OCI-M1 (cell line): ENCODE measurements at places on chromosomes 6 and 20.

DNA sequence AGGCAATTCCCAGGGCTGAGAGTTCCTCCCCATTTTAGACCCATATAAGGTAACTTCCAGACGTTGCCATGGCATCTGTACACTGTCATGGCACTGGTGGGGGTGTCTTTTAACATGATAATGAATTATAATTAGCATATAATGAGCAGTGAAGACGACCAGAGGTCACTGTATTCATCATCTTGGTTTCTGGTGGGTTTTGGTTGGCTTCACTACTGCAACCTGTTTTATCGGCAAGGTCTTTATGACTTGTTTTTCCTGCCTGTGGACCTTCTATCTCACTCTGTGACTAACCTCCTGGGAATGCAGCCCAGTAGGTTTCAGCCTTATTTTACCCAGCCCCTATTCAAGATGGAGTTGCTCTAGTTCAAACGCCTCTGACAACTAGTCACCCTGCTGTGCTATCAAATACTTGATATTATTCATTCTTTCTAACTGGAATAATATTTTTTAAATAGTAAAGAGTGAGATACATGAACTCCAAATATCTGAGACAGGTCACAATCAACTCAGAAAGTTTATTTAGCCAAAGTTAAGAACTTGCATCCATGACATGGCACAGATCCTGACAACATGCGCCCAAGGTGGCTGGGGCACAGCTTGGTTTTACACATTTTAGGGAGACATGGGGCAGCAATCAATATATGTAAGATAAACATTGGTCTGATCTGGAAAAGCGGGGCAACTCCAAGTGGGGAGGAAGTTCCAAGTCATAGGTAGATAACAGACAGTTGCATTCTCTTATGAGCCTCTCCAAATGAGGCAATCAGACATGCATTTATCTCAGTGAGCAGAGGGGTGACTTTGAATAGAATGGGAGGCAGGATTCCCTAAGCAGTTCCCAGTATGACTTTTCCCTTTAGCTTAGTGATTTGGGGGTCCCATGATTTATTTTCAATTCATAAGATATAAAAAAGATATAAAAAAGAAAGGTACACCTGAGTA lies 1.2 kb upstream of the UFL1 start:
- DNase-seq: peak; percentile 58

DNA sequence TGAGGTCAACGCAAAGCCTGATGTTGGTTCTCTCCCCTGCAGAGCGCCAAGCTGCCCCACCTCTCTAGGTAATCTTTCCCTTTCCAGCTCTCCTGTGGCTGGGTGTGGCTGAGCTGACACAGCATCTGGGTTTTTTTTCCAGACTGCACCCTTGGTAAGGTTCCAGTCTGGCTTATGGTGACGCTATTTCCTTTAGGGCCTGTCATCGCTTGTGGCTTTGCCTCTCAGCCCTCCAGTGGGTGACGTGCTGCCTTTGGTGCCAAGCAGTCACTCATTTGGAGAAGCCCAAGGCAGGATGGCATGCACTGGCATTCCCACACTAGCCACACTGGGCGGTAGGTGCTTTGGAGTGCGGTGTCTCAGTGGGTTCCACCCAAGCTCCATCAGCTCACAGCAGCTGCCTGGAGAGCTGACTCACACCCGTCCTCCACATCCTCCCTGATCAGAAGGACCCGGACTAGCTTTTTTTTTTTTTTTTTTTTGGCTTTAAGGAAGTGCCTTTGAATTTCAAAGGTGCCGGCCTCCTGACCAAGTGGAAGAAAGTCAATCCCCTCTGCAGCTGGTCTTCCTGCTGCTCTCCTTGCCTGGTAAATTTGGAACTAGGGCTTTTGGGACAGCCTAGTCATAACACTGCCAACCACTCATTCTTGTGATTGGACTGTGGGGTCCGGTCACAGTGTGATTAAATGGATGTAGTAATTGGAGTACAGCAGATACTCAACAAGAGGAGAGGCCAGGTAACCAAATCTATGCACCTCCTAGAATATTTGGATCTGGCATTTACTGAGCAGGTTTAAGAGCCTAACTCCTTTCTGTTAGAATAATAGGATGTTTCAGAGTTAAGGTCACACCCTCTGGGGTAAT lies 153.6 kb downstream of the CD83 start:
- no peak for DNase-seq

GRCh38 chr20:10551732-10552724 lies 116.9 kb downstream of the SLX4IP start:
- DNase-seq: peak; percentile 27

GRCh38 chr6:43724914-43725642 lies 37.5 kb upstream of the MRPS18A start:
- peak; percentile 100 for DNase-seq

- peak; percentile 84 for DNase-seq
Observed at GRCh38 chr6:106974336-106974998, at the start of gene CD24. Gene CD24 (minus strand): TSS chr6:106974729. CDS start chr6:106974646, 83 bp downstream.

DNA sequence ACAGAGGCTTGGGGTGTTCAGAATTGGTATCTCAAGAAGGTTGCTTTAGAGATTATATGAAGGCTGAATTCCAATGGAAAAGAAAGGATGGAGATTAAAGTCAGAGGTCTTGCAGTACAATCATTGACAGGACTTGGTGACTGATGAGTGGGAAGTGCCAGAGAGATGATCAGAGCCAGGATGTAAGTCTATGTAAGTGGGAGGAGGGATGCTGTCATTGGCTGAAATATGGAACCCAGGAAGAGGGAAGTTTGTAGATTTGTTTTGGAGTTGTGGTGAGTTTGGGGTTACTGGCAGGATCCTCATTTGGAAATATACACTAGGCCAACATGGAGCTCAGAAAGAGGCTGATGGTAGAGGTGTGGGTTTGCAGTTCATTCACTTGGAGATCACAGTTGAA lies 23.8 kb upstream of the TNFAIP3 start:
- DNase-seq: no peak

- no peak for DNase-seq
Observed at GRCh38 chr6:90730151-90730673, 143.3 kb upstream of the MAP3K7 start.

DNA sequence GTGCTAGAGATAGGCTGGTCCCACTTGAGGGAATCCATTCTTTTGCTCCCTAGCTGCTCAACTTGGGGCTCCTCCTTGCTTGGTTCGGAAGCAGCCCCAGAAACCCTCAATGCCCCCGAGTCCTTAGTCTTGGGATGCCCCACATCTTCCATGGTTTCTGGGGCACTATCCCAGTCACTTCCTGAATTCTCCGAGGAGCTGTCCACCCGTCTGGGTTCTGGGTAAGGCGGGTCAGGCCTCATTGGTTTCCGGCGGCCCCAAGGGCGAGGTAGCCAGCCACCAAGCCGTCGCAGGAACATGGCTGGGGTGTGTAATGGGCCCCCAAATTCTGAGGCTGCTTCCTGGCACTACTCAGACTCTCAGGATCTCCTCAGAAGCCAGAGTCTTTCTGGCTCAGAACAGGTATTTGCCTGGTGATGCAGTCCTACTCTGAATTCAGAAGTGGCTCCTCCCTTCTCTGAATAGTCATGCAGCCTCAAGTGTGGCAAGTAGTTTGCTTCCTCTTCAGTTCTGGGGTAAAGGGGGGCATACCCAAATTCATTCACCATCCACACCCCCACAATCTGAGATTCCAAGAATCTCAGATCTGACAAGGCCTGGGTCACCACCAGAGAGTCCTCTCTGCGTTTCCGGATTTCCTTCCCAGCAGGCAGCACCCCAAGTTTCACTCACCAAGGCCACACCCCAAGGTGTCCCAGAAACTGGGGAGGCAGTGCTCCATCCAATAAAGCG lies 763 bp downstream of the C6orf47 start:
- DNase-seq: no peak

DNA sequence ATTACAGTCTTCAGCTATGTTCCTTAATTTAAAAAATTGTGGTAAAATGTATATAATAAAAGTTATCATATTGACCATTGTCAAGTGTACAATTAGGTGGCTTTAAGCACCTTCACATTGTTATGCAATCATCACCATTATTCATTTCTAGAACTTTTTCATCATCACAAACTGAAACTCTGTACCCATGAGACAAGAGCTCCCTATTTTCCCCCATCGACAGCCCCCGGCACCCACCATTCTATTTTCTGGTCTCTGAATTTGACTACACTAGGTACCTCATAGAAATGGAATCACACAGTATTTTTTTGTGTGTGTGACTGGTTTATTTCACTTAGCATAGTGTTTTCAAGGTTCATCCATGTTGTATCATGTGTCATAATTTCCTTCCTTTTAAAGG lies 39.7 kb upstream of the FYN start:
- DNase-seq: no peak

GRCh38 chr6:33967966-33968724 lies 164.3 kb upstream of the MLN start:
- DNase-seq: no peak

DNA sequence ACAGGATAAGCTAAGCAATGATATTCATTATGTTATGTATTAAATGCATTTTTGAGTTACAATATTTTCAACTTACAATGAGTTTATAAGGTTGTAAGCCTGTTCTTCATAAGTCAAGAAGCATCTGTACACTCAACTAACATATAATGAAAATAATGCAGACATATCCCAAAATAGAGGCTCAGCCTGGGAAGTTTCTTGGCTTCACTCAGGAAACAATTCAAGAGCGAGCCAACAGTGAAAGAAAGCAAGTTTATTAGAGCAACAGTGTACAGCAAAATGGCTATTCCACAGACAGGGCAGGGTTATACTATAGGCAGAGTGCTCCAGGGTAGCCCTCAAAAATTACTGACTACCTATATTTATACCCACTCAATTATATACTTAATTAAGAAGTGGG lies 1581.8 kb downstream of the HACE1 start:
- no peak for DNase-seq

GRCh38 chr6:169158691-169159090 lies 95.0 kb downstream of the THBS2 start:
- DNase-seq: no peak

DNA sequence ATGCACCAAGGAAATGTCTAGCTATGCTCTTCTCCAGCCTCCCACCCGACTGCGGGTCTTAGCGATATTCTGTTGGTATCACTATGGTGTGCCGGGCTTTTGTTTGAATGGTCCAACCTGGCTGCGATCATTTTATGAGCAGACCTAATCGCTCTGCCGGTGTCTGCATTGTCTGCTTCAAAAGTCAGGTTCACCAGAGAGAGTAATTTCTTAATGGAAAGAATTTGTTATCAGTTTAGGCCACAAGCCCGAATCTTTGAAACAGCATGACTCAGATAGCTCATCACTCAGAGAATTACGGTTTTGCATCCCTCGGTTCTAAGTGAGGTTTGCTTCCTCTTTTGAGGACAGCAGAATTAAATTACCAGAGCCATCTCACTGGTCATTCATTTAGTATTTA lies 521.0 kb upstream of the ARID1B start:
- DNase-seq: peak; percentile 89

DNA sequence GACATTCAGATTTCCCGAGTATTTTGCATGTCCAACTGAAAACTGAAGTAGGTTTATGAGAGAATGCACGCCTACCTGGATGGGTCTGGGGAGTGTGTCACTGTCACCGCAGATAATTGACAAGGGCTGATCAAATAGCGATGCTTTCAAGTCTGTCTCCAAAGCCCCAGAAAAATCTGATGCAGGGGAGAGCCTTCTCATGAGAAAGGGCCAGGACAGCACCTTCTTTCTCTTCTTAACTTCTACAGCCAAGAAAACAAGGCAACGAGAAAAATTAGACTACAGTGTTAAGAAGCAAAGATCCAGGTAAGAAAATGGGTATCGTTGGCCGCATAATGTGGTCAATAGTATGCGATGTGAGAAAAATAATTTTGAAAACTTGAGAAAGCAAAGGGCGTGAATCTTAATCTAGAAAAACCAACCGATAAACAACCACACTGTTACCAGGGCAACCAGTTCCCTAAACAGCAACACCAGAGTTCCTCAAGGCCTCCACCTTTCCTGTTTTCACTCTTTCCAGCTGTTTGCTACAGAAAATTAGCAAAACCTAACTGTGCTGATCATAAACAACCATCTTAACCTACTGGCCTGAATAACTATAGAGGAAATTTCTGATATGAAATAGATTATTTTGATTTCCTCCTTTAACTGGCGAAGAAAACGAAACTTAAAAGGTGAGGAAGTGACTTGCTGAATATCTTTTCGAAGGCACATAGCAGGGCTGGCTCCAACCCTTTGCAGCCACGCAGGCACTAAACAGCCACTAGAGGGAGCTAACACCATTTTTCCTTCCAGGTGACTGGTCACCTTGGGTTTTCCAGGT lies 2.6 kb downstream of the TAGAP start:
- DNase-seq: peak; percentile 93

- peak; percentile 62 for DNase-seq
Observed at GRCh38 chr6:8006208-8006607, 58.0 kb downstream of the BLOC1S5 start.

DNA sequence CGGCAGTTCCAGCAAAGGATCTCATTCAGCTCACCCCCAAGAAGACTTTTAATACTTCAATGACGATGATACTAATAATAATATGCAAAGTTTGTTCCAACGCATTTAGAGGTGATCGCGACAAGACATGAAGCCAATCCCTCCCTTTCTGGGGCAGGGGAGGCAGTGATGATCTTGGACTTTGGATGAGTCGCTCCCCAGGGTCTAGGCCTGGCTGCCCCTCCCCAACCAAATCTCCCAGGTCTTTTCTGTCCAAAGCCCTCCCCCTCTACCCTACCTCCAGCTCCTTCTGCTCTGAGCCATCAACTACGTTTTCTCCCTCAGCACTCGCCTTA lies 33.9 kb downstream of the HLA-A start:
- DNase-seq: no peak

- DNase-seq: no peak
Observed at GRCh38 chr20:61845233-61845671, 220.4 kb downstream of the TAF4 start.

DNA sequence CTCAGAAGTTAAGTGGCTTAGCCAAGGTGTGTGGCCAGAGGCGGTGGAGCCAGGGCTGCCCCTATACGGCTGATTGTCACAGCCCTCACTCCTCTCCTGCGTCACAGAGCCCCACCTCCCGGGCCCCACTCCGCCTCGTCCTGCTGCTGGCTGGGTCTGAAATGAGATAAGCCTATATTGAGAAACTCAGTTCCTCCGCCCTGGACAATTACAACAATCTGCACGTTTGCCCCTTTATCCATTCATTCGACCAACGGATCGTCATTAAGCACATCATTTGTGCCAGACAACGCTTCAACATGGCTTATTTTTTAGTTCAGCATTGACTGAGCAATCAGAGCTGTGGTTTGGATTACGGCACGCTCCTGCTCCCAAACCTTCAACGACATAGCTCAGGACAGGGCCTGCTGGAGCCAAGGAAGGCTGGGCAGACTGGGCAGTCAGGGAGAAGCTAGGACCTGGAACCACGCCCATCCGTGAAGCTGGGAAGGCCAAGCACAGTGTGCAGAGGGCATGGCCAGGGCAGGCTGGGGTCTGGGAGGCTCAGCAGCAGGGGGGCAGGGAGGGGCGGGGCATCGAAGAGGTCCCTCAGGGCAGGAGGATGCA lies 16.6 kb upstream of the EZR start:
- DNase-seq: peak; percentile 95
